Inflammatory macrophage treated with lipopolysaccharide for 1 hour (primary cell): ENCODE measurements at places on chromosomes 12 and 14.

DNA sequence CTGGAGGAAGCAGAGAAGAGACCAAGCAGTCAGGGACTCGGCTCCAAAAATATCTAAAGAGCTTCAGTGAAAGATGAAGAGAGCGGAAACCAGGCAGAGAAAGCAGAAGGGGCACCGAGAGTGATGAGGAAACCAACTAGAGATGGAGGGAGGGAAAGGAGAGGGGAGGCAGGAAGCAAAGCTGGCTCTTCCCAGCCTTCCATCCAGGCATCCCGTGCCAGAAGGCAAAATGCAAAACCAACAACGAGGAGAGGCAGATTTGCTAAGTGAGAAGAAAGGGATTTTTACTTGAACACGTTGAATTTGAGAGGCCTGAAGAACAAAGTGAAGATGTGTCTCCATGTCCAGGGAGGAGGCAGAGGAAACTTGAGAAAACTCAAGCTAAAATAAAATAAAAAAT lies 90.1 kb downstream of the NUAK1 start:
- DNase-seq, result no peak

GRCh38 chr12:58299371-58299770 lies 358.0 kb downstream of the ATP23 start:
- no peak for DNase-seq

DNA sequence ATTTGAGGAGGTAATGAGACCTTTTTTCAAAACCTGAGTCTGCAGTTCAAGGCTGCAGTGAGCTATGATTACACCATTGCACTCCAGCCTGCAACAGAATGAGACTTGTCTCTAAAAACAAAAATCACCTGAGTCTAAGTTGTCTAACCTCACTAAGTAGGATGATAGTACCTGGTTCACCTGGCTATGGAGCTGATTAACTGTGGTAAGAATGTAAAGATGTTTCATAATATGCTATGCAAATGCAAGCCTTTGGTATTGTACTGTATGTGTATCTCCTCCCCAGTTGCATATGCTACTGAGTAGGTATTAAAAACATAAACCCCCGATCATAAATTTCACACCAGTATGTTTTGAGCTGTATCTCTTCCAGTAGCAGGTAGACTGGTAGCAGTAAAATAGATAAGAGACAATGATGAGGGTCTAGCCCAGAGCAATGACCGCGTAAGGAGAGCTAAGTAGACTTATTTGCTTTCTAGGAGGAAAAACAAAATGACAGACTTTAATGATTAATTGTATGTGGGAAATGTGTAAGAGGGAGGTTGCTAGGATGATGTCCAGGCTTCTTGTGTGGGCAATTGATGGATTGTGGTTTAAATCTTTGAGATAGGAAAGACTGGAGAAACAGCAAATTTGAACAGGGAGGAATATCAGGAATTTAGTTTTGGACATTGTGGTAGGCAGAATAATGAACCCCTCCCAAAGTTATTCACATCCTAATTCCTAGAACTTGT lies 41.6 kb upstream of the EGLN3 start:
- DNase-seq, result no peak

DNA sequence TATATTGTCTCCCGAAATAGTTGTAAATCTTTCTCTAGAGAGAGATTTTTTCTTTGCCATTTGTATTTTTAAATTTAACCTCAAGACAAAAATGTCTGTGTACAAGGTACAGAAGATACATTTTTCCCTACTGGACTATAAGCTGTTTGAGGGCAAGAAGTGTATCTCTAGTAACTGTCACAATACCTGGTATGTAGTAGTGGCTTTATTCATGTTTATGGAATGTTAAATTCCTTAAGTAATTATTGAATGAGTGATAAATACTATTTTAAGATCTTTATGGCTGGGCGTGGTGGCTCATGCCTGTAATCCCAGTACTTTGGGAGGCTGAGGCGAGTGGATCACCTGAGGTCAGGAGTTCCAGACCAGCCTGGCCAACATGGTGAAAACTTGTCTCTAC lies 24.4 kb upstream of the CDK17 start:
- no peak for DNase-seq

GRCh38 chr12:57550641-57551549 lies 1.1 kb downstream of the KIF5A start:
- DNase-seq, result no peak

- DNase-seq, result no peak
These were observed 183.4 kb downstream of the PTPN11 start for GRCh38 chr12:112602150-112602549.

- DNase-seq, result no peak
These were observed 511.0 kb downstream of the TMEM121 start for GRCh38 chr14:106037380-106037779.

DNA sequence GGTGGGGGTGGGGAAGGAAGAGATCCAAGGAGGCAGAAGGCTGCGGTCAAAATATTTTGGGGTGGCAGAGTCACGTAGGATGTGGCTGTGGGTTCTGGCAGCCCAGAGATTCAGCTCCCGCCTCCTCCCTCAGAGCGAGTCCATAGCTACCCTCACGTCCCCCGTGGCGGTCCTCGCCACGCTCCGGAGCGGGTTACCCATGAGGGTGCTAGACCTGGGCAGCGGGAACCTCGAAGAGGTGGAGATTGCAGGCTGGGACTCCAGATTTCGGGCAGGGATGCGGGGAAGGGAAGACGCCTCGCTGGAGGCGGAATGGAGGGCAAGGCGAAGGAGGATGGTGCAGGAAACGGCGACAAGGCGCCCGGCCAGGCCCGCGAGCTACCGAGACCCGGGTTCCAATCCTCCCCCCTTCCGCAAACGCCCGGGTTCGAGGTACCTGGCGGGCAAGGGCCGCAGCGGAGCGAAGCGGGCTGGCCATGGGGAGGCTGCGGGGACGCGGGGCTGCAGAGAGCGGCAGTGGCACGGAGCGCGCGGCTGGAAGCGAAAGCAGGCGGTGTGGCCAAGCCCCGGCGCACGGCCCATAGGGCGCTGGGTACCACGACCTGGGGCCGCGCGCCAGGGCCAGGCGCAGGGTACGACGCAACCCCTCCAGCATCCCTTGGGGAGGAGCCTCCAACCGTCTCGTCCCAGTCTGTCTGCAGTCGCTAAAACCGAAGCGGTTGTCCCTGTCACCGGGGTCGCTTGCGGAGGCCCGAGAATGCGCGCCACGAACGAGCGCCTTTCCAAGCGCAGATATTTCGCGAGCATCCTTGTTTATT lies 46.2 kb downstream of the BCAT1 start:
- DNase-seq, result peak; percentile 35

DNA sequence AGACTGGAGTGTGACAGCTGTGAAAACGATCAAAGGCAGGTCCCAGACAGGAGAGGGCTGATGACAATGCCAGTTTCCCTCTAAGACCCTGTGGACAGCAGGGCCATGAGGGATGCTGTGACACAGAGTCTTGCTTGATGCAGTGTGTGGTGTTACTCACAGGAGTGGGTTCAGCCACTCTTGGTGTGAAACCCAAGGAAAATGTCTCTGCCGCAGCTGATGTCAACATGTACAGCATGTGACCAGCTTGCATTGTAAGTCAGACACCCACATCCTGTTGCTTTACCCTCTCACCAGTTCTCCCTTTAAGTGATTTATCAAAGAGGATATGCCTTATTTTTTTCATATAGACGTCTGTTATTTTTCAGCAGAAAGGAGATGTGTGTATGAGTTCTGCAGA lies 268.6 kb downstream of the BTG1 start:
- DNase-seq, result peak; percentile 99

- DNase-seq, result no peak
These were observed 112.6 kb downstream of the CCDC60 start for GRCh38 chr12:119447126-119447525.

DNA sequence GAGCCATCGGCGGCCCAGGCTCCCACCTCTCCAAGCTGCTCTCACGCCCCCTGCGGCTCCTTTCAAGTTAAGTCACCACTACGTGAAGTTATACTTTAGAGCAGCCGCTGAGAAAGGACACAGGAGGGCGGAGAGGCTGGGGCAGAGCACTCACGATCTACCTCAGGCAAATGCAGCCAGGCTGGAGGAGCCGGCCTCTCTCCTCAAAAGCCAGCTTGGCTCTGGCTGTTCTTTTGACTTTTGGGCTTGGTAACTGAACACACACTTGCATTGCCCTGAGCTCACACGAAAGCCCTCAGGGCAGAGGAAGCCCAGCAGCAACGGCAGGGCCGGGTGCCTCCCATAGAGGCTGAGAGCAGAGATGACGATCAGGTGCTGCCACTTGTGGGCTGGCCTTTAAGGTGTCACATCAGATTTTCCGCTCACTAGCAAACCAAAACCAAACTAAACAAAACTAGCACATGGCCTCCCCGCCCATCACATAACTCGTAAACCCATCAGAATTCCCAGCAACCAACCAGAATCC lies 75.2 kb downstream of the PITPNM2 start:
- DNase-seq, result no peak

- DNase-seq, result no peak
These were observed 157.6 kb downstream of the PAH start for GRCh38 chr12:102759466-102759865.

GRCh38 chr12:116881877-116882507 lies 751 bp upstream of the HRK start:
- no peak for DNase-seq

GRCh38 chr12:65570451-65571130 lies 253.7 kb upstream of the HMGA2 start:
- no peak for DNase-seq
